ENCODE measurements at places on chromosomes 7 and 10.

DNA sequence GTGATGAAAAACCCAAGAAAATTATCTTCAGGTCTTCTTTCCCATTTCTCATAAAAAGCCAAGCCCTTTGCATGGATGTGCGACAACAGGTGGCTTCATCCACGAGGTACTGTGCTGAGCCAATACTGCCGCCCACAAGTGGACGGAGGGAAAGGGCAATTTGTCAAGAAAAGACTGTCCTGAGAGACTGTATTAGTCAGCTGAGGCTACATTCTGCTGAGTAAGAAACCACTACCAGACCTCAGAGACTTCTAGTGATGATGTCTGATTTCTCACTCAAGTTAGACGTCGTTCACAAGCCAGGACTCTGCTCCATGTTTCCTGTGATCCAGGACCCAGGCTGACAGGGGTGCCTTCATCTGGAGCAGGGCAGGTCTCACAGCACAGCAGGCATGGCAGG lies 171.5 kb upstream of the CDCA7L start:
- DNase-seq: no peak

DNA sequence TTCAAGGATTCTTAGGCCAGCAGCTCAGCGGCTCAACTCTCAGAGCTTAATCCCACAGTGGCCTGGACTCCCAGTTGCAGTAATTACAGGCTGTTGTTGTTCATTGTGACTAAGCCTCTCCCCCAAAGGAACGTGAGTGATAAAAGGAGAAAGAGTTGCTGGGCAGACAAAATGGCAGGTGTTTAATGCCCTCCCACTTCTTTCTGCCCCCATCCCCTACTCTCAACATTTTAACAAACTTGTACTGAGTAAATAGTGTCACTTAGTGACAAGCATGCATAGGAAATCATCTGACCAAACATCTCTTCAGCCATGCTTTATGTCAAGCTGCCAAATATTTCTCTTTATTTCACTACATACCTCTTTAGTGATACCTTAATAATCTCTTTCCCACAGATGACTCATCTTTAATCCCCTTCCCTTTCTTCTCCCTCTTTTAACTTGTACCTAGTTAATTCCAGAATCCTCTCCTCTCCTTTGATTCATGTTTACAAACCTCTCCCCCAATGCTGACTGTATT lies 12.4 kb upstream of the MTERF1 start:
- no peak for DNase-seq

DNA sequence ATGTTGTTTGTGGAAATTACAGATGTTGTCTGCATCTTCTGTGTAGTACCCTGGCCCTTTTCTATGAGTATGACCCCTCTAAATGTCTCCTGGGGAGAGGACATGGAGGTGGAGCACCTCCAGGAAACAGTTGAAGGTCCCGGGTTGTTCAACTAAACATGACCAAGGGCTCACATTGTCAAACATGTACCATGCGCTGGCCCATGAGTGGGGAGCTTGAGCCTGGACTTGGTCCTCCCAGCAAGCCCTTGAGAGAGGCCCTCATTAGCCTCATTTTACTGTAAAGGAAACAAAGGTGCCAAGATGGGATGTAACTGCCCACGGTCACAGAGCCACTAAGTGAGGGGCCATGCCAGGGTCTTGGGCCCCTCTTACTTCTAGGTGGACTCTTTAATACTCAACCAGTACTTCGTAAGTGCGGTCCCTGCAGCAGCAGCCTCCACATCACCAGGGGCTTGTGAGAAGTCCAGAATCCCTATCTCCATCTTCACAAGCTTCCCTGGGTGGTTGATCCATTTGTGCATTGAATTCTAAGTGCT lies 31.2 kb downstream of the C10orf71 start:
- no peak for DNase-seq

DNA sequence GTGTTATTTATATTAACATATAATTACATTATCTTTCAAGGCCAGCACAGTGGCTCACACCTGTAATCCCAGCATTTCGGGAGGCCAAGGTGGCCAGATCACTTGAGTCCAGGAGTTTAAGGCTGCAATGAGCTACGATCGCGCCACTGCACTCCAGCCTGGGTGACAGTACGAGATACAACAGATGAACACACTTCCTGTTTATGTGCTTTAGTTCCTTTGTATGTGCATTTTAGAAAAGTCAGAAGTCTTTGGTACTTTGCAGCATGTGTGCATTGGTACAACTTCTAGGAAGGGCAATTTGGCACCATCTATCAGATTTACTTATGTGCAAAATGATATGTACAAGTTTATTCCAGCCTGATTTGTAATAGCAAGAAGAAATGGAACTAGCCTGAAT lies 13.3 kb downstream of the SLC35G1 start:
- DNase-seq: no peak

DNA sequence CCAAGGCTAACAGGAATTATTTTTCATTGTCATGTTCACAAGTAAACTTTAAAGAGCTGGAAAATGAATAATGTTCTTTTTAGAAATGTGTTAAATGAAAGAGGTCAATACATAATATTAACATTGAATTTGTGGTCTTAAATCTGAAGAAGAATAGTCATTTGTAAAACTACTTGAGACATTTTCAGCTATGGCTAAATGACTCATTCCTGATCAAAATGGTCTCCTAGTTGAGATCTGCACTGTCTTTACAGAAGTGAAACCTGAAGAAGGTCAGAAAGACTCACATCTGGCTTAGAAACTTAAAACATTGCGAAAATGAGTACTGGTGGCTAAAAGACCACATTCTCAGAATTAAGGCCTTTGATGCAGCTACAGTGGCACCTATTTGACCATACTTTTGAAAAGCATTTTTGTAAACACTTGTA lies 5.9 kb downstream of the PIK3CG start:
- no peak for DNase-seq

- no peak for DNase-seq
These were observed 179.8 kb downstream of the IPMK start for GRCh38 chr10:58087896-58088295.

Measured in stimulated activated naive CD8-positive, alpha-beta T cell treated with anti-CD3 and anti-CD28 coated beads, Interleukin-15, Interleukin-2, amounts not matched to agents 100 U/mL and 50 U/mL, for 24 hours (primary cell).